ENCODE measurements at places on chromosomes 2 and 18. TPM values are rescaled to one million over a fixed set of nuclear protein-coding genes. Genes with fewer than 3 reads are reported as not detected.

Gene AKAIN1
- total RNA-seq: not detected

Gene CFC1
- not detected for total RNA-seq

Gene UGT1A4
- not detected for total RNA-seq

Gene MYO3B
- not detected for total RNA-seq

Gene TCF23
- not detected for total RNA-seq

Gene KLHL41
- not detected for total RNA-seq

Gene NDC80
- 69.6 TPM for total RNA-seq

Gene APOB
- not detected for total RNA-seq

Gene SULT1C2
- not detected for total RNA-seq

Data from SJSA1 (cell line).